ENCODE measurements at places on chromosomes 13 and 19. TPM values are rescaled to one million over a fixed set of nuclear protein-coding genes. Genes with fewer than 3 reads are reported as not detected.

- DNase-seq = no peak
Observed at GRCh38 chr13:69903081-69903480, 204.5 kb upstream of the ATXN8OS start.

- no peak for DNase-seq
Observed at GRCh38 chr13:28258417-28258816, 120.1 kb downstream of the PAN3 start.

DNA sequence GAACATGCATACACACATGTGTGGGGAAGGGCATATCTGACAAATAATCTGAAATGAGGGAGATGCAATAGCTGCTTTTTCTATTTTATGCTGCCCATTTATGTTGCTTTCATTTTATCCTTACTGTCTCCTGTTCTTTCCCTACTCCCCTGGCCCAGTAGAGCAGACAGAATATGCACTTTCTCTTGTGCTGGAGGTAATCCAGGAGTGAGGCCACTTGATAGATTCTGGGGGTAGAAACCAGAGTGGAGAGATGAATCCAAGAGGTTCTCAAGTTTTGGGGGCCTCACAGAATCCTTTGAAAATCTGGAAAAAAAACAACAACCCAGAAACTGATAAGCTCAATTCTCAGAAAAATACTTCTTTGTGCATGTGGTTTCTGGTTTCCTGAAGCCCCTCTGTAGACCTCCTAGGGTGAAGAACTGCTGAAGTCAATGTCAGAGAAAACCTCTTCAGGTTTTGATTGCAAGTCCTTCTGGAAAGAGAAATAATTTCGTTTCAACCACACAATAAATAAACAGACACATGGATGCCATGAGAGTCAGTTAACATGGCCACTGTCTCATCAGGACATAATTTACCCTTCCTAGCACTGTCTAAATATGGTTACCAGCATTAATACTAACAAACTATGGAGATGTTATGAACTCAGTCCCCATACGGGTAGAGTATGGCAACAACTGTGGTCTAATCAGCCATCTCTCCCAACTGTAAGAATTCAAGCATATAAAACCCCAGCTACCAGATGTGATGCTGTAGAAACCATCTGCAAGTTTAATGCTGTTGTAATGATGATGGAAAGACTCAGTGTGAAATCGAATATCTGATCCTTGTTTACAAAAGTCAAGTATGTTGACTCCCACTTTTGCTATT lies 355.6 kb downstream of the SLC7A1 start:
- DNase-seq = no peak

GRCh38 chr13:41859565-41859964 lies 101.3 kb downstream of the VWA8 start:
- DNase-seq = no peak

DNA sequence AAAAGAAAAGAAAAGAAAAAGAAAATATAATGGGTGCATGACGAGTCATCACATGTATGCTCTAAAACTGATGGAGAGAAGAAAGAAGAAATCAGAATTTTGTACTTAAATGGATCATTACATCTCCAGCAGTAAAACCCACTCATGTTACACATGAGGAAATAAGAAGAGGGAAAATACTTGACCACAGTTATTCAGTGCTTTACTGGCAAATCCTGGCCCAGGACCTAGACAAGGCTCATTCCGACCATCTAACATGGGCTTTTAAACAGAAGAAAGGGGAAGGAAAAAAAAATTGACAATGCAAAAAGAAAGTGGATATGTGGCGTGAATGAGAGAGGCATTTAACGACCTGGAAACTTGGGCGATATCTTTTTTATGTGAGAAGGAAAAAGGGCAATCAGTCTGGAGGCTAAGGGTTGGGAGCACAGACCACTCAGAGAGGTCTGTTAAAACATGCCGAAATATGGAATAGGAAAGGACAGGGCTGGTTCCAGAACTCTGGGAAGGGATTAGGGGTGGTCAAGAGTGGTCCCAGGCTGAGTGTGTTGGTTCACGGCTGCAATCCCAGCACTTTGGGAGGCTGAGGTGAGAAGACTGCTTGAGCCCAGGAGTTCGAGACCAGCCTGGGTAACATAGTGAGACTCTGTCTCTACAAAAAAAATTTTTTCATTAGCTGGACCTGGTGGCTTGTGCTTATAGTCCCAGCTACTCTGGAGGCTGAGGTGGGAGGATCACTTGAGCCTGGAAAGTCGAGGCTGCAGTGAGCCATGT lies 1.6 kb downstream of the SIGLECL1 start:
- DNase-seq = no peak

The C19orf33 gene
- not detected for total RNA-seq

The ZNF439 gene
- total RNA-seq = 45.5 TPM

Measured in OCI-LY7 (cell line).